ENCODE measurements at places on chromosomes 2 and 18.

DNA sequence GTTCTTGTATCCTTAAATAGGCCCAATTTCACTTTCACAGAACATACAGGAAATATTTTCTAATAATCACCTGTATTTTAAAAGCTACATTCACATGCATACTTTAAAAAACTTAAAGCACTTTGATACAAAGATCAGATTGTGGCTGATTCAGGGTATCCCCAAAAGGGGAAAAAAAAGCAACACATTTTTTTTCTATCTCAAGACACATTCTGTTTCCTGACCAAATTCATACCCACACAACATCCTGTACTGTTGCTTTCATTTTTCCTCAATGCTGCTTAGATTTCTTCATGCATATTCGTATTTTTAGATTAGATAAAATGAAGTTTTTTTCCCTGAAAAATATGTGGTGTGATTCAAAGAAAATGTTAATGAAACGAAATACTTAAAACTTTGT is 122.5 kb downstream of the TMEFF2 start:
- no peak for DNase-seq

GRCh38 chr2:85865539-85866164 is 23.1 kb downstream of the ST3GAL5 start:
- no peak for DNase-seq

DNA sequence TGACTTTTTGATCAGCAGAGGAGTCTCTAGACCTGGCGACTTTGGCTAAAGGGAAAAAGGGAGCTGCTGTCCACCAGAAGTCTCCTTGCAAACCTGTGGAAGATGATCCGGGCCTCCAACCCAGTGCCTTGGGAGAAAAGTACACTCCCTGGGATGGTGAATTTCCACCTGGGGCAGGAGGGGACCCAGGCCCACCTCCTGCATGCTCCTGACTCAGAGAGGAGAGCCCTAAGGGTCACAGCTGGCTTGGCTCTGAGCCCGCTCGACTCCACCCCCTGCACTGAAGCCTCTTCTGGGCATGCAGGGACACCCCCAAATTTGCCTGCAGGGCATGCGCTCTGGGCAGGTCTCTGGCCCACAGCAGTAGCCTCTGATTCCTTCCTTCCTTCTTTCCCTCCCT is 66.5 kb downstream of the PDCL3 start:
- no peak for DNase-seq

DNA sequence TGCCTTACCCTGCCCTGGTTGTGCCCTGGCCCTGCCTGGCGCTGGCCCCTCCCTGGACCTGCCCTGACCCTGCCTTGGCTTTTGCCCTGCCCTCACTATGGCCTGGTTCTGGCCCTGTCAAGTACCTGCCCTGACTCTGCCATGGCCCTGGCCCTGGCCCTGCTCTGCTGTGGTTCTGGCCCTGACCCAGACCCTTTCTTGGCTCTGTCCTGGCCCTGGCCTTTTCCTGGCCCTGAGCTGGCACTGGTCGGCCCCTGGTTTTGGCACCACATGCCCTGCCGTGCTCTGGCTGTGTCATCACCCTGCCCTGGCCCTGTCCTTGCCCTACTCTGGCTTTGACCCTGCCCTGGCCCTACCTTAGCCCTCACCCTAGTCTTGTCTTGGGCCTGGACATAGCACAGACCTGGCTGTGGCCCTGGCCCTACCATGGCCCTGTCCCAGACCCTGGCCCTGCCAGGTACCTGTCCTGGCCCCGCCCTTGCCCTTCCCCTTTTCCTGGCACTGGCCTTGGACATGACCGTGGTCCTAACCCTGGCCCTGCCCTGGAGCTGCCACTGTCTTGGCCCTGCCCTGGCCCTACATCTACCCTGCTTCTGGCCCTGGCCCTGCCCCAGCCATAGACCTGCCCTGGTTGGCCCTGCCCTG is 4.8 kb upstream of the ANKRD62 start:
- no peak for DNase-seq

GRCh38 chr2:19272941-19273470 is 85.4 kb downstream of the OSR1 start:
- DNase-seq = no peak

DNA sequence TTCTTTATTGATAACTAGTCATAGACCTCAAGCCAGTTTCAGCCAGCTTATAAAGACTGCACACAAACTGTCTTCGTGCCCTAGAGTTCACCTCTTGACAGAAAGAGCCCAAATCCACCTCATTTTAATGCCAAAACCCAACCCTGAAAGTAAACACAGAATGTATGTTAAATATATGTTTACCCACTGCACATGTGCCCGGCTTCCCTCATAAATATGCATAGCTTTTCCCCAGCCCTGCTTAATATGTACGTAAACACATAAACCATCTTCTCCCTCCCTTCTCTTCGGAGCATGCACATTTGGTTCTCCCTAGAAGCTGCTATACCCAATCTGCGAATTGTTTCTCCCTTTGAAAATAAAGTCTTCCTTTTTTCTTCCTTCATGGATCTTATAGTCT is 73.9 kb upstream of the XIRP2 start:
- no peak for DNase-seq
